SHP77 treated with DMSO at 0.1 percent for 48 hours (cell line): ENCODE measurements at places on chromosomes 2 and 18.
A peak's percentile ranks its signal among the peaks of the same experiment; 100 is the strongest.

- no peak for DNase-seq
Observed at GRCh38 chr18:62847081-62847480, 131.7 kb downstream of the PHLPP1 start.

DNA sequence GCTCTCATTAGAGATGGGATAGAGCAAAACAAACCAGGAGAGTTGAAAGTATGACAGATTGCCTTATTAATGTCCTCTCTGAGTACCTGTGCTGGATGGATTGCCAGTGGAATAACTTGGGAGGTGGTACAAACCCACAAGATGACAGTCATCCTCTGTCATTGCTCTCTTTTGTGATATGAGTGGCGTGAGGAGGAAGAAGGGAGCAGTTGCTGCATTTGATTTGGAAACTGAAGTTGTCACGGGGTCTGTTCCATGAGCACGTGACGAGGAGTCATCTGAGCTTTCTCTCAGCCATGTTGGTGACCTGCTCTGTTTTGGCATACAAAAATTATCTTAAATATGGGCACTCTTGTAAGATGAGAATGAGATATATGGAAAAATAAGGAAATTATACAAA lies 204.9 kb downstream of the FAM210A start:
- no peak for DNase-seq

DNA sequence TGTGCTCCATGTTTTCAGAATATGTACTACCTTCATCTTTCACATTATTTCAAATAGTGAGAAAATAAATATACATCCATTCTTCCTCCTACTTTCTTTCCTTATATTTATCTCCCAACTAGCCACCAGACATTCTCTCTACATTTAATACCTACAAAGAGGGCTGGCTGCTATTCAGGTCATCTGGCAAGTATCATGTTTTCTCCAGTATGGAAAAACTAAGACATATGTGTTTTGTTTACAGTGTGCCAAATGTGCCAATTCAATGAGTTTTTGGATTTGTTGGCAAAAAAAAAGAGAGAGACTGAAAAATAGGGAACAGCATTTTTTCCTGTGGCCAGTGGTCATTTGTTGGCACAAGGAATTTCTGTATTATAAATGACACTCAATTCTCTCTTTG lies 1207.3 kb downstream of the DPP10 start:
- no peak for DNase-seq

DNA sequence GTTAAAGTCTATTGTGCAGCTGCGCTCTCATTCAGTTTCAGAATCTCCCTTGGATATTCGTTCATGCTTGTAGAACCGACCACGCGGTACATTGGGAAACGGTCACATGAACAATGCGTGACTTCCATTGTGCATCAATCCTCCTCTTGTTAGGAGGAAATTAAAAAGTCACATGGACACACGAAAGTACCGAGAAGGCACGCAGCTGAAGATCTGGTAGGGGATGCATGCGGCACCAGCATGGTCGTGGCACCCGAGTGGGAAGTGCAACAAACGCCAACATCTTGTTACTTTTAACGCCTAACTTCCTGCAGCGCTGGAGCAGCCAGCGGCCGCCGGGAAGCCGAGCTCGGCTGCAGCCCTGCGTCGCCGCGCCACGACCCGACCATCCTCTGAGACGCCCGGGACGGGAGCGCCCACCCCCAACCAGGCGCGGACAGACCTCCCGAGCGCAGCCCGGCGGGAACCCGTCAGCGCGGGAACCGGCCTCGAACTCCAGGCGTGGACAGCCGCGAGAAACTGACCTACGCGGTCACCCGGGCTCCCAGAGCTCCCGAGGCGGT lies 412 bp downstream of the OSBPL1A start:
- peak; percentile 36 for DNase-seq

GRCh38 chr2:8234757-8235374 lies 447.0 kb upstream of the ID2 start:
- DNase-seq, result peak; percentile 84

- no peak for DNase-seq
Observed at GRCh38 chr2:158518084-158518483, 61.3 kb downstream of the PKP4 start.

- peak; percentile 79 for DNase-seq
Observed at GRCh38 chr2:7633566-7634153, 716.4 kb downstream of the RNF144A start.

DNA sequence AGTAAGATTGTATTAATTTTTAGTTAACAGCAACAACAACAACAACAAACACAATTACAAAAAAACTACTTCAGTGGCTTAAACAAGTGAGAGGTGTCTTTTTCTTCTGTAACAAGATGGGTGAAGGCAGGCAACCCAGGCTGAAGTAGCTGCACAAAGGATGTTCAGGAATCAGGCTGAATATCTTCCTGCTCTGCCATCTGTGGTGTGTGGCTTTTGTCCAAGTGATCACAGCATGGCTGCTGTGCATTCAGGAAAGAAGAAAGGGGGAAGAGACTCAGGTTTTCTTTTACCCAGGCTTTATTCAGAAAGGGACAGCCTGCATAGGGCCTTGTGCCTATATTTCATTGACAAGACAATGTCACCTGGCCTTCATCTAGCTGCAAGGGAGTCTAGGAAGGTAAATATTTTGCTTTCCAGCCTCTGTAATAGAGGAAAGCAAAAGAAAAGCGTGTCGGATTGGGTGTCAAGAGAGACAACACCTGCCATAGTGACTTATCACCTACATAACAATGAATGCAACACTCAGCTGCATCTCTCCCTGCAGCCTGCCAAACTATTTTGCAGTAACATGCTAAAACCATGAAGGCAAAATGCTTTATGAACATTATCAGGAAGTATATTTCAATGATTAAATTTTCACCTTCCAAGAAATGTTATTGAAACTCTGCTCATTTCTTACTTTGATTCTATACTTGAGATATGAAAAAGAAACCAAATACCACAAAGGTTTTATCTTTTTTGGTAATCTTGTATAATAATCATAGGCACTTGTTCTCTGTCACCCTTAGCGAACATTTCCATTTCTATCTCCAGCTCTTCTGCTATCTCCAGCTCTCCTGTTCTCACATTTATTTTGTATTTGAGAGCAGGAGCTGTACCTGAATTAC lies 14.6 kb downstream of the G6PC2 start:
- DNase-seq, result no peak

DNA sequence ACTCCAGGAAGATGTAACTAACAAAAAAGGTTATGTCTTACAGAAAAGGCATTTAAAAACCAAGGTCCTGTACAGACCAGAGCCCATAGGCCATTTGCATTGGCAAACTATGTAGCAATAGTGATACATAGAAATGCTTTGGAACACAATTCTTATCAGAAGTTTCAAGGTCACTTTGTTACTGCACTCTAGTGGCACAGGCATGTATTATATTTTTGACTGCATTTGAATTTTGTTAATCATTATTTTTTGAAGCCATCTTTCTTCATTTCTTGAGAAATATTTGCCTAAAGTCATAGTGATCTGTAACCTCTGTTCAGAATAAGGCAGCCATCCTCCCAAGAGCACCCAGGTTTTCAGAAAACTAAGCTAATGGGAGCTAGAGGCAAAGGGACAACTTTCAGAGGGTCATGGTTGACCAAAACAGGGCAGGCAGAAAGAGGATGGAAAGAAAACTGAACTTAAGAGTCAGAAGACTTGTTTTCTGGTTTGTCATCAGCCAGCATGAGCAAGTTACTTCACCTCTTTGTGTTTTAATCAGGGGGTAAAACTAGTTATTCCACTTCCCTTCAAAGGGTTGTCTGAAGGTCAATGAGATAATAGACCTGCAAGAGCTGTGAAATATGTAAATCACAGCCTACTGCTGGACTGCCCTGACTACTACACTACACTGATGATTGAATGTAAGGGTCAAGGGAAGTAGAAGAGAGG lies 41.5 kb downstream of the SLC38A11 start:
- DNase-seq, result no peak

GRCh38 chr2:147639386-147639785 lies 205.4 kb upstream of the ACVR2A start:
- no peak for DNase-seq

GRCh38 chr2:21299411-21299810 lies 175.6 kb downstream of the TDRD15 start:
- no peak for DNase-seq

DNA sequence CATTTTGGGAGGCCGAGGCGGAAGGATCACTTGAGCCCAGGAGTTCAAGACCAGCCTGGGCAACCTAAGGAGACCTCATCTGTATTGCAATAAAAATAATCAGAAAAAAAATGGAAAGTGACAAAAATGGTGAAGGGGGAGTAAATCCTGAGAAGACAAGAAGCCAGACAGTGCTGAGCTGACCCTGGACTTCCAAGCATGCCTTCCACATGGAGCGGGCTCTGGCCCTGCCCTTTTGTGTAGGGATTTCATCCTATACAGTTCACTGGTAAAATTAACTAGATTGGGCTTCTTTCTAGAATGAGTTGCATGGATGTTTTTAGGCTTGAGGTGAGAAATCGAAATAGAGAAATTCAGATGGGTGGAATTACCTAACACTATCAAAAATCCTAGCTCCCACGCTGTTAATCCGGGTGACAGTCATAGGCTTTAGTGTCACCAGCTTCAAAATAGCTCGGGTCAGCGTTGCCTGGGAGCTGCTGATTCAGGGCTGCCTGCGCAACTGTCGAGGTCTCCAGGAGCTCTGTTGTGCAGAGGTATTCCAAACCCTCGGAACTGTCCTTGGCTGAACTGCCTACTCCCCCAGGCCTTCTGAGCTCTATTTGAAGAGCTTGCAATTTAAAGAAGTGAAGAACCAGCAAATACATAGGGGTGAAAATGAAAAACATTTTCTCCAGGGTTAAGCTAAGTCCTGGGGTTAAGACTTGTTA lies 21.5 kb upstream of the ZNF532 start:
- DNase-seq, result no peak

GRCh38 chr2:235639885-235640284 lies 146.0 kb downstream of the AGAP1 start:
- no peak for DNase-seq

DNA sequence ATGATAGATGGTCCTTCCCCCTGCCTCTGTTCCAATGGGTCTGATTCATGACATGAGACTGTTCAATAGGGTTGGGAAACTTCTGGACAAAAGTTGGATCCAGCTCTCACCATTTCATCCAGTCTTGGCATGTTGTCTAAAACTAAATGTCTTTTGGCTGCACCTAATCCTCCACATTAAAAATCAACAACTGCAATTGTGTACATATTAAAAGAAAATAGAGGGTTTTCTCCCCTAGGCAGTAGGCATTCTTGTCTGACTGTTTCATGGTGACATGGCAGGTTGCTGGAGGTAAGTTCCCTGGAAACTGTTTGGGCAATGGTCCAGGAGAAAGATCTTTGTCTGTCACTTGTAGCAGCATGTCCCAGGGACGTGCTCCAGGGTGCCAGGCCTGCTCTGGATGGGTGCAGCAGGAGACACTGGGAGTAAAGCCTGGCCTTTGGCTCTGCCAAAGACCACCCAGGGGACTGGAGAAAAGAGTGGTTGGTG lies 135.8 kb downstream of the TCF4 start:
- DNase-seq, result no peak

- DNase-seq, result no peak
Observed at GRCh38 chr18:13570216-13570615, 156.1 kb downstream of the FAM210A start.

DNA sequence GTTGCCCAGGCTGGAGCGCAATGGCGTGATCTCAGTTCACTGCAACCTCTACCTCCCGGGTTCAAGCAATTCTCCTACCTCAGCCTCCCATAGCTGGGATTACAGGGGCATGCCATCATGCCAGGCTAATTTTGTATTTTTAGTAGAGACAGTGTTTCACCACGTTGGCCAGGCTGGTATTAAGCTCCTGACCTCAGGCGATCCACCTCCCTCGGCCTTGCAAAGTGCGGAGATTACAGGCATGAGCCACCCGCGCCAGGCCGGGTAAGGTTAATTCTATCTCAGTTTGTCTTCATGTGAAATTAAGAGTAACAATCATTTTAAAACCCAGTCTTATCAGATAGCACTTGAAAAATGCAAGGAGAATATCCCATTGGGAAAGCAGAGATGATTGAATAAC lies 1681.7 kb upstream of the DDX18 start:
- no peak for DNase-seq

DNA sequence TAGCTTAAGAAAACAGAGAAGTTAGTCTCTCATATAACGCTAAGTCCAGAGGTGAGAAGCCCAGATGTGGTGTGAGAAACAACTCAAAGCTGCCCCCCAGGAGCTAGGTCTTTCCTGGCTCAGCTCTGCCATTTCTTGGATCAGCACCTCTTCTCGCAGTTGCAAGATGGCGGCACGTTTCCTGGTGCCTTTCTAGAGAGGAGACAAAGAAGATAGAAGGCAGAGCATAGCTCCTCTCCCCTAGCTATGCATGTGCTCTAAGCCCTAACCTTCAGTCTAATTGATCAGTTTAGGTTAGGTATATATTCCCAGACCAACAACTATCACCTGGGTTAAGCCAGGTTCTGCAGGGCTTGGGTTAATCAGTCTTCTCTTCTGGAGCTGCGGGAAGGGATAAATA lies 119.5 kb upstream of the RAB12 start:
- DNase-seq, result no peak

- no peak for DNase-seq
Observed at GRCh38 chr2:179297927-179298326, 33.3 kb upstream of the SESTD1 start.

DNA sequence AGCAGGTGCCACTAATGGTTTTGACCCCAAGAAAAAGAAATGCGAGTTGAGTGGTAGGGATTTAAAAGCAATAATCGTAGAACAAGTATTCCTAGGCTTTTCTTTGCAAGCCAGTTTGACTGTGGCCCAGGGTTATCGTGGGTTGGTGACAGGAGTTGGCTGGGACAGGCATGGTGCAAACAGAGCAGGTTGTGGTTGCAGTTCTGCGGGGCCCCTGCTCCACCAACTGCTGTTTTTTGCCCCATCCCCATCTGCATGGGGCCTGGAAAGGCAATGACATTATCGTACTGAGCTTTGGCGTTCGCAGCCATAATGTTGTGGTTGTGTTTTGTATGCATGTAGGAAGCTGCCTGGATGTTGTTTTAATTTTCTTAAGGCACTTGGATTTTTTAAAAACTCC lies 274.0 kb downstream of the TSN start:
- no peak for DNase-seq

DNA sequence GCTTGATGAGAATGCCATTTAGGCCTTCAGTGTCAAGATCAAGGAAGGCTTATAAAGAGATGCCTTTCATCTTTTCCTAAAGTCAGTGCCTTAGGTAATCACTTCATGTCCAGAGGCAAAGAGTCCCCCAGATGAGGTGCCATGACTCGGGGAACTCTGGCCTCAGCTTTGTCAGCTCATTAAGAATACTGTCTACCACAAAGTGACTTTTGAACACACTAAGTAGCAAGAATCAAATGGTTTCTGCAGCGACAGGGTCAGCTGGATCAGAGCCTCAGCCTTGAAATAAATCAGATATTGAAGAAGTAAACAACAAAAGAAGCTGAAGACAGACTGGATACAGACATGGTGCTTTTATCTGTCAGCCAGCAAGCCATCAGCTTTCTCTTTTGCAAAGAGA lies 120.1 kb upstream of the SLC39A10 start:
- no peak for DNase-seq

- DNase-seq, result no peak
Observed at GRCh38 chr2:144990661-144991060, 470.7 kb upstream of the ZEB2 start.

DNA sequence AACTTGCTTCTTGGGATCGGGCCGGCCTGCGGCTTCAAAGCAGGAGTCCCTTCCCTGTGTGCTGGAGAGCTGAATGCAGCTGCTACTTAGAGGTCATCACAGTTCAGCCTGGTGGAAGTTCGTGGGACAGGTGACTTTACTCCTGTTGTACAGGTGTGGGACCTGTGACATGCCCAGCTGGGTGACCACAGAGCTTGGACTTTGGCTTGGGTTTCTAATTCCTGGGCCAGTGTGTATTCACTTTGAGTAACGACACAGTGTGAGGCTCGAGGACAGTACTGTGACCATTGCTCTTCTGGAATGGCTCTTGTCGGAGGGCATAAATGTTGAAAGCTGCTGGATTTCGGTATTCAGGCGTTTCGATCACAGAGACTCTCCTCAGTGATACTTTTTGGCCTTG lies 114.5 kb downstream of the STPG4 start:
- DNase-seq, result no peak
